Stimulated activated CD8-positive, alpha-beta memory T cell treated with anti-CD3 and anti-CD28 coated beads, Interleukin-2, amount 100 ng/mL, for 1 hour (primary cell): ENCODE measurements at places on chromosomes 4 and X.

DNA sequence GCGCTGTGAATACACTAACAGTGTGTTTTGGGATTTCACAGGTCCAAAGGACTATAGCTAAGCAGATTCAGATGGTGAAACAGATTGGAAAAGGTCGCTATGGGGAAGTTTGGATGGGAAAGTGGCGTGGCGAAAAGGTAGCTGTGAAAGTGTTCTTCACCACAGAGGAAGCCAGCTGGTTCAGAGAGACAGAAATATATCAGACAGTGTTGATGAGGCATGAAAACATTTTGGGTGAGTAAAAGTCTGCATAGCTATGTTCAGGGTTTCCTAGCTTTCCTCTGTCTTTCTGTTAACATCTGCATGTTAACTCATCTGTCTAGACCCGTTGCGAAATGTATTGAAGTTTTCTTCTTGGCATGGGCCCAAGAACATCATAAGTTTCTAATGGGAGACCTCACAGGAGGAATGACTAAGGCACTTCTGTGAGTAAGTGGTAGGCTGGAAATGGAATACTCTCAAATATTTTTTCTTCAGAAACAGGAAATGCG lies 372.1 kb downstream of the BMPR1B start:
- no peak for DNase-seq

DNA sequence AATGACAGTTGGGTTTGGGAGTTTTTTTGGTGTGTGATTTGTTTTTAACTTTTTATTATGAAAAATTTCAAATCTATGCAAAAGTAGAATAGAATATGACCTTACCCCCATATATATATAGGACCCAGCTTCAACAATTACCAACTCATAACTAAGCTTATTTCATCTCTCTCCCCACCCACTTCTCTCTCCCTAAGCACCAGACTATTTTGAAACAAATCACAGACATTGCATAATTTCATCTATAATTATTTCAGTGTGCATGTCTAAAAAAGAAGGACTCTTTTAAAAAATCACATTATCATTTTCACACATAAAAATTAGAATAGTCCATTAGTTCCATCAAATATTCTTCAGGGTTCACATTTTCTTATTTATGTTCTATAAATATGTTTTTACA lies 28.3 kb upstream of the NKX6-1 start:
- DNase-seq: no peak

GRCh38 chr4:153530284-153530999 lies 64.3 kb downstream of the TMEM131L start:
- no peak for DNase-seq

DNA sequence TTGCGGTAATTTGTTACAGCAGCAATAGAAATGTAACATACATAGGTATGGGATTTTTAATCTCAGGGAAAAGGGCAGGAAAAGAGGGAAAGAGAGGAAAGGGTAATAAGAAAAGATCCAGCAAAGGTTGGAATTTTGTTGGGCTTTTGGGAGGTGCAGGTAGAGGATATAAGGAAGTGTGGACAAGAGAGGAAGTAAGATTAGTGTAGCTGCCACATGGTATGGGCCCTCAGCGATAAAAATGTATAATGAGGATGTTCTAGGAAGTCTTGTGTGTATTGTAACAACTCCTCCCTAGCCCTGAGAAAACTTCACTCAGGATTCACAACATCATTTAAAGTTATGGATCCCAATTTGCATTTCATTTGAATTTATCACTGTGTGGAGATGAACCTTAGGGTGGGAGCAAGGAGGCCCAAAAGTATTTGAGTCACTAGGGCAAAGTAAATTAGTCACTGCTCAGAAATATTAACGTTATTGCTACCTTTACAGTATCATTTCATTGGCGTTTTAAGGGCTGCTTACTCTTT lies 2.8 kb upstream of the IL21 start:
- no peak for DNase-seq

DNA sequence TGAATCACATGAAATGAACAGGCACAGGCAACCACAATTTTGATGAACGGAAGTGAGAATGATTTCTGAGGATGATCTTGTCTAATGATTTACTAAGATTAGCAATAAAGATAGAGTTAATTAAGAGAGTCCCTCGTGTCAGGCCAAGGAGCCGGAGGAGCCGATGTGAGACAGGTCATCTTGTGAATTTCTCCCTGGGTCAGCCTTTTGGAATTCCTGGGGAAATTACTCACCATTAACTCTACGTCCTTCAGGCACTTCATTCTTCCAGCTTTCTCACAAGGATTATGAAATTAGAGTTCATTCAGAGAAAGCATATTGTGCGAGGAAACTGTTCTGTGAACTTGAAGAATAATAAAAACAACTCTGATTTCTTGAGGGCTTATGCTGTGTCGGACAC lies 86.7 kb downstream of the PSAPL1 start:
- DNase-seq: no peak

DNA sequence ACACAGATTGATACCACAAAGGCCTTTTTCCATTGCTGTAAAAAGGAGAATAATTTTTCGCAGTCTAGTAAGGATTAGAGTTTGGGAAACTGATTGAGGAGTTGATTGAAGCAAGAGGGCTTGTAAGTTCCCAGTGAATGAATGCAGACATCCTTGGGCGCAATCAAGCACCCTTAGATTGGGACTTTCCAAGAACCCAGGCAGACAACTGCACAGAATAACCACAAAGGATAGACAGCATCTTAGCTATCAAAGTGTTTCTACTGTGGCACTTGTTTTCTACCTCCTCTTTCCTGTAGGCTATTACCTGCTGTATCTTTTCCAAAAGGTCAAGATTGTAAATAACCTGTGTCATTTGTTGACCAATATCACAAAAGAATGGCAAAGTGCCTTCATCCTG lies 2.6 kb downstream of the COX18 start:
- no peak for DNase-seq

DNA sequence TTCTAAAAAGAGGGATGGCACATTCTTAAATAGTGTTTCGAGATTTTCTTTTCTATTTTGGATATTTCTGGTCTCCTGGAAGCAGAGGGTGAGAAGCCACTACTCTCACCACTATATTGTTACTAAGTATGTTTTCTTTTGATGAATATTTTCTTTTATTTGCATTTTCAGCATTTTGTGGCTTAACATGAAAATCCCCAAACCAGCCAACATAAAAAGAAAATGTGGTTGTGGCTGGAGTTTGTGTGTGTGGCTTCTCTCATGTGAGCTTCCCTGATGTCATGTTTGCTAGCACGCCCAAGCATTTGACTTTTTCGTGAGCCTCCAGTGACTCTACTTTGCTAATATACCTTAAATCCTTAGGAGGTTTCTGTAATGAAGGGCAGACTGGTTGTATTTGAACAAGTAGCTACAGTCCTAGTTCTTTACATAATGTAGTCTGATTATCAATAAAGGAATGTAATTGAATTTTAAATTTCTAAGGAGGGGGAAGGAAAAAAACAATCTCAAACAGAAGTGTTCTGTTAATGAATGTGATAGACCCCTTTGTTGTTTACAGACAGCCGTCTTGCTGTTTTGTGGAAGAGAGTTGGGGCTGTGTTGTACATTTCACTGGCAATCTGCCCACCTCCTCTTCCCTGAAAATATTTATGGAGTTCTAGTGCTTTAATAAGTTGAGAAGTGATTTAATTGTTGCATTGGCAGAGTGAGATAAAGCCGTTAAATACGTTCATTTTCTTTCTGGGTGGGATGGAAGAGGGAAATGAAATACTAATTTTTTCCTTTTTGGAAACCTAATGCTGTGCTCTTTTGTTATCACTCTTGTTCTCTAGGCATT lies 114.6 kb downstream of the ARHGAP10 start:
- DNase-seq: no peak

DNA sequence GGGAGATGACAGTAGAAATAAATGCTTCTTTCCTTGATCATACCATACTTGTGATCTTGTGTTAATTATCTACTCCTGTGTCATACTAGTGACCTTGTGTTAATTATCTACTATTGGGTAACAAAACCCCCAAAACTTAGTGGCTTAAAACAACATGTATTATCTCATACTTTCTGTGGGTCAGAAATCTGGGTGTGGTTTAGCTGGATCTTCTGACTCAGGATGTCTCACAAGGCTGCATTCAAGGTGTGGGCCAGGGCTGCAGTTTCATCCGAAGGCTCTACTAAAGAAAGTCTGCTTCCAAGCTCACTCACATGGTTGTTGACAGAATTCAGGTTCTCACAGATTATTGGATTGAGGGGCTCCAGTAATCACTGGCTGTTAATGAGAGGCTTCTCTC lies 70.3 kb upstream of the NDP start:
- no peak for DNase-seq

GRCh38 chr4:151940291-151940690 lies 179.5 kb upstream of the GATB start:
- no peak for DNase-seq

DNA sequence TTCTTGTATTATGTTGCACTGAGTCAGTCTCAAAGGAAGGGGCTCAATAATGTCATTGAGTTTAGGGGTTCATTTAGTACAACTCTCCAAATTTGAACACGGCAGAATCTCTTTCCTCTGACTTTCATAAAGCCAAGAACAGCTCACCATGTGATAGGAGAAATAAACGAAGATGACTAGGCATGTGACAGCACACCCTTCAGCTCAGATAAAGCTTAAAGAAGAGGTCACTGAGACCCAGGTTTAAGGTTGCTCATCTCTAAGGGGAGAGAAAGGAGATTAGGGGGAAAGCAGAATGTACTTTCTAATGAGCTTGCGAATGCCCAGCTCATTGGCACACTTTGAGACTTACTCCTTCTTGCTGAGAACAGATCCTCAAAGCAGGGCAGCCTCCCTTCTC lies 89.0 kb downstream of the PLAC1 start:
- DNase-seq: no peak

- no peak for DNase-seq
Observed at GRCh38 chr4:3599951-3600350, 67.7 kb upstream of the LRPAP1 start.

DNA sequence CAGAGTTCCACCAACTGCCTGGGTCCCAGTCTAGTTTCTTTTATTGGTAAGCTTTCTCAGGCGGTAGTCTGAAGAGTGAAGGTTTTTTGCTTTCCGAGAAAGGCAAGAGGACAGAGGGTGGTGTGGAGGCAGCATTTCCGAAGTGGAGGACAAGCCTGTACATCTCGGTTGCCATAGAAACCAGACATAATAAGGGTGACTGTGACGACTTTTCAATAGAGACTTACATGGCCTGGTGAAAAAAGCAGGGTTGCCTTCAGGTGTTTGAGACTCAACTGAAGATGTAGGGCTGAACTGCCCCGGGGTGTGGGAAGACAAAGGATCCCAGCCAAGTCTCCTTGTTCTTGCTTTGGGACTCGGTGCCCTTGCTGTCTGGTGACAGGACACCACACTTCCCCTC lies 53.6 kb upstream of the RAB40AL start:
- DNase-seq: no peak

GRCh38 chrX:117839544-117839943 lies 277.1 kb downstream of the KLHL13 start:
- no peak for DNase-seq

- peak; percentile 24 for DNase-seq
Observed at GRCh38 chrX:49915361-49916222, 6.8 kb upstream of the CLCN5 start.

DNA sequence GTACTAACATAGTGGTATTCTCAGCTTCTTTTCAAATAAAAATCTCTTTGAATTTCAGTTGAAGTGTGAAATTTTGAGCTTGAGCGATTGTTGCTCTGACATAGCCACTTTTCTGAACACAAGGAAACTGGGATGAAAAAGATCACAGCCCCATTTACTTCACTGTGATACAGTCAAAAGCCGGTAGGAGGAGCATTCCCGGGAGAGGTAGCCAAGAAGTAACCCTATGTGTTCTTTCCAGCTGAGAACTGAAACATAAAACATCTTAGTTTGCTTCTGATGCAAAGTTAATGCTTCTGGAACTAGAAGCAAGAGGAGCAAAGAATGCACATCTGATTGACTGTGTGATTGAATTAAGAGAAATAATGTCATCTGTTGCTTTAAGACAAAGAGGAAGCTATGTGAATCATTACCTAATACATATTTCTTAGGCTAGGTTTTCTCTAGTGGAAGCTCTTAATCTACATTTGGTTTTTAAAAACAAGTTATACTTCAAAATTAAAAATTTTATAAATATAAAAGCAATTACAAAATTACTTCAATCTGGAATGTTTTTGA lies 88.3 kb upstream of the UNC5C start:
- DNase-seq: no peak

- DNase-seq: no peak
Observed at GRCh38 chr4:116733370-116733769, 352.0 kb downstream of the TRAM1L1 start.

- no peak for DNase-seq
Observed at GRCh38 chr4:104896660-104897645, 249.7 kb upstream of the TET2 start.

DNA sequence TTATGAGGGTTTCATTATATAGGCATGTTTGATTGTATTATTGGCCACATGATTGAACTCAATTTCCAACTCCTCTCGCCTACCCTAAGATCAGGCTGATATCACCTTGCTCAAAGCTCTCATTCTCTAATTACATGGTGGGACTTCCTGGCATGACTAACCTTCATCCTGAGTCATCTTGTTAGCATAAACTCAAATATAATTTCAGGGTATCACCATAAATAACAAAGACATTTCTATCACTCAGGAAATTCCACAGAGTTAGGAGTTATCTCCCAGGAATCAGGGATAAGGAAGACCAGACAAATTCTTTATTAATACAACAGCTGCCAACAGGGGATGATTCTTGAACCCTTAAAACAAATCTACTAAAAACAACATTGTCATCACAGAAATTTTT lies 90.7 kb downstream of the NDST3 start:
- no peak for DNase-seq

DNA sequence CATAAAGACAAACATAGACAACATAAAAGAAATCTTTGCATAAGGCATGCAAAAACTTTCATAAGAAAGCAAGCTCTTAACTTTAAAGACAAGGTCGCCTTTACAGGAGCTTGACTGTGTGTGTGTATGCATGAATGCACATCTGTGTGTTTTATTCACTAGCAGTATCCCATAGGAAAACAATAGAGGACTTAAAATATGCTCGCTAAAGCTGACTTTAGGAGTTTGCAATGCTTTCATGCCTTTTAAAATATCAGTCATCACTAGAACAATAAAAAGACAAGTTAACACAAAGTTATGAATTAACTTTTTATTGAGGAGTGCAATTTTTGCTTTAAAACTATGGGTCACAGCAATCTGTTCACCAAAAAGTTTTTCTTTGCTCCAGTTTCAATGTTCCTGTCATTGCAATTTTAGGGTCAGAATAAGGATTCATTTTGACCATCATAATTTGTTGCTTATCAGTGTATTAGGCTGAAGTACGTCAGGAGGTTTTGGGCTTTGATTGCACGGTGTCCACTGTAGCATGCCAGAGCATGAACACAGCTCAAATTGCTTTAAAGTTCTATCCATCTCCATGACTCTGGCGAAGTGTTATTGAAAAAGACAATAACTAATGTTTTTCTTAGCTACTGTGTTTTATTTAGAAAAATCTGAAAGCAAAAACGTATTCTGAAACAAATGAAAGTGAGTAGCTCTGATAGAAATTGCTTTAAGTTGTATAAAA lies 36.9 kb downstream of the ANXA10 start:
- DNase-seq: no peak

DNA sequence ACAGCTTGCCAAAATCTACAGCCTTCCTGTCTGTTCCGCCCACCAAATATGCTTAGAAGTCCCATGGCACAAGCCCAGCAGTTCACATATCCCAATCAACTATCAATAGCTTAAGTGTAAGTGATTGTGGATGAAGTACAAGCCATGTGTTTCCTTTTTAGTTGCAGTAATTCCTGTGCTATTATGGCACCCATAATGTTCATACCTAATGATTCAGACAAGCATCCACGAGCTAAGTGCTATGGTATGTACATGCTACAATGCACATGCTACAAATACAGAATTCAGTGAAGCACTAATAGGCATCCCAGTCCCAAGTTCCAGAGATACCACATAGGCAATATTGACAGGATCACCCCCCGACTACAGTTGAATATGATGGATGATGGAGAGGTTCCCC lies 94.5 kb downstream of the PCDH19 start:
- no peak for DNase-seq
